Peyer's patch (tissue), 4 donors: ENCODE measurements at places on chromosomes 16 and 17. TPM values are rescaled to one million over a fixed set of nuclear protein-coding genes. Genes with fewer than 3 reads are reported as not detected.

Gene ABCC12
- not detected for total RNA-seq

Gene HSDL1
- total RNA-seq = 10.7 TPM

Gene CLEC10A
- 9.9 TPM for total RNA-seq

Gene CACNG1
- total RNA-seq = not detected

Gene CCL17
- total RNA-seq = not detected
